ENCODE measurements at places on chromosomes 7 and 10.

DNA sequence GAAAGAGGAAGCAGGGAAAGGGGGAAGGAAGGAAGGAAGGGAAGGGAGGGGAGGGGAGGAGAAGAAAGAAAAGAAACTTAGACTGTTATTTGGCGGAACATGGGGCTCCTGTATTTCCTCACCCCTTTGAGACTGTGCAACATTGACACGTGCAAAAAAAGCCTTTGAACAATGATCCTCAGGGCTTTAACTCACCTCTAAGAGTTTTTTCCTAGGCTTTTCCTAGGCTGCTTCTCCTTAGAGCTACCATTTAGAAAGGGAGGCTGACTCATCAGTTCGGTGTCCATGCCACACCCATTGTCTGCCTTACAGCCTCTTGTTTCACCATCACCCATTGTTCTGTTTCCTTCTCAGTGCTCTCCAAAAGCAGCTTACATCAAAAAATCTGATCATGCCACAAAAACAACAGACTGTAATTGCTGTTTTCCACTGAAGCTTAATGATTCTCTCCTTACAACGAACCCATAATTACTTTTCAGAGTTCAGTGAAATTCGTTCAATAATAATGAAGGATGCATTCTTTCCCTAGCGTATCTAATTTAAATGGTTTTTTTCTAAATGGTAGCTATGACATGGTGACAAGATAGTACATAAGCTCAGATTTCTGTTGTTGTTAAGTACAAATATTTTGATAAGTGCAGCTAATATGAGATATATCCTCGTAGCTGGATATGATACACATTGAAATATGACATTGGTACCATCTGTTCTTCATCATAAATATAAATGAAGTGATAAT lies 90.8 kb downstream of the PRLHR start:
- no peak overlapping the region for H3K4me3 ChIP-seq
- H3K27me3 ChIP-seq: peaks cover 3% of the 10 kb centered on the region
- H3K27ac ChIP-seq: no peak overlapping the region
- no peaks in the 10 kb centered on the region for H3K36me3 ChIP-seq
- DNase-seq: no peak
- no peaks in the 10 kb centered on the region for H3K4me1 ChIP-seq

- H3K36me3 ChIP-seq: no peaks in the 10 kb centered on the region
- H3K4me3 ChIP-seq: peak within 1 kb of the TSS; percentile 49
- H3K4me1 ChIP-seq: no peaks in the 10 kb centered on the region
- DNase-seq: peak; percentile 54
- peaks cover 7% of the 10 kb centered on the region for H3K27me3 ChIP-seq
Observed at GRCh38 chr7:954330-955238, at the start of gene ADAP1. ADAP1 (minus strand) TSS chr7:954680; CDS start chr7:954477, 203 bp downstream.

GRCh38 chr10:26840938-26841732 lies 19.6 kb downstream of the ABI1 start:
- peaks cover 70% of the 10 kb centered on the region for H3K4me1 ChIP-seq
- H3K4me3 ChIP-seq: no peak overlapping the region
- no peak for DNase-seq

- peaks cover 7% of the 10 kb centered on the region for H3K36me3 ChIP-seq
- peaks cover 77% of the 10 kb centered on the region for H3K27me3 ChIP-seq
- peak; percentile 17 for DNase-seq
- H3K4me1 ChIP-seq: peaks cover 24% of the 10 kb centered on the region
Observed at GRCh38 chr7:20783700-20784387, 2.8 kb downstream of the SP8 start.

- H3K27me3 ChIP-seq: no peaks in the 10 kb centered on the region
- no peaks in the 10 kb centered on the region for H3K4me1 ChIP-seq
- no peak overlapping the region for H3K4me3 ChIP-seq
- DNase-seq: no peak
- peaks cover 7% of the 10 kb centered on the region for H3K36me3 ChIP-seq
Observed at GRCh38 chr10:129796710-129797420, 167.2 kb downstream of the EBF3 start.

Measured in activated naive CD4-positive, alpha-beta T cell treated with anti-CD3 and anti-CD28 coated beads for 36 hours (primary cell).